ENCODE measurements at places on chromosomes 12 and 14.

DNA sequence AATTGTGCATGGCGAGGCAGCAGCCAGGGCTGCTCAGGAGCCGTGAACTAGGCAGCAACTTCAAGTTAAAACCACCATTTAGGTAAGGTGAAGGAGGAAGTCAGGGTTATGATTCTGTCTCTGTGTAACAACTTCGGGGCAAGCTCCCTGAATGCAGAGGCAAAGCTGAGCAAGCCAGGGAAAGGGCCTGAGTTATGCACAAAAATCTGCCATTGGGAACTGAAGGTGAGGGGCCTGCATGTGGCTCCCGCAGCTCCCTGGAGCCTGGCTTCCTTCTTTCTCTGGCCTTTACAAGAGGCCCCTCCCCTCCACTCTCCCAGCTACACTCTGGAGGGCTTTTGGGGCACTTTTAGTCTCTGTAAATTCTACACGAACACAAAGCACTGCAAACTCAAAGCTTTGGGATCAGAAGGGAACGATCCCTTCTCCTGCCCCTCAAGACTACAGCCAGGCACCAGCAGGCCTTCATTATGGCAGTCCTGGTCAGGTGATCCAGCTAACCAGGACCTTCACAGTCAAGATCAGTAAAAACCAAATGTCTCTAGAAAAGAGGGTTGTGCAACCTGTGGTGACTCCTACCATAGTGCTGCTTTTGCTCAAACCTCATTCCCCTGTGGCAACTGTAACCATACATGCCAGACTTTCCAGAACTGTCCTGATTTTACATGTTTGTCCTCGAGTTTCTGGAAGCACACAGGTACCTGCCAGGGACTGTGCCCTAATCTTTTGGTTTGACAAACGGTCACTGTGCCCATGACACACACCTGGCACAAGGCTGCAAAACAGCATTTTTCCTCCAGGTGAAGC is 67.2 kb upstream of the PTGR2 start:
- no peak for DNase-seq

- no peak for DNase-seq
Measured at GRCh38 chr12:71063087-71063486, 94.7 kb downstream of the TSPAN8 start.

- no peak for DNase-seq
Measured at GRCh38 chr12:57888409-57889157, 42.1 kb upstream of the CTDSP2 start.

GRCh38 chr12:113244047-113244460 is 22.8 kb downstream of the TPCN1 start:
- no peak for DNase-seq

DNA sequence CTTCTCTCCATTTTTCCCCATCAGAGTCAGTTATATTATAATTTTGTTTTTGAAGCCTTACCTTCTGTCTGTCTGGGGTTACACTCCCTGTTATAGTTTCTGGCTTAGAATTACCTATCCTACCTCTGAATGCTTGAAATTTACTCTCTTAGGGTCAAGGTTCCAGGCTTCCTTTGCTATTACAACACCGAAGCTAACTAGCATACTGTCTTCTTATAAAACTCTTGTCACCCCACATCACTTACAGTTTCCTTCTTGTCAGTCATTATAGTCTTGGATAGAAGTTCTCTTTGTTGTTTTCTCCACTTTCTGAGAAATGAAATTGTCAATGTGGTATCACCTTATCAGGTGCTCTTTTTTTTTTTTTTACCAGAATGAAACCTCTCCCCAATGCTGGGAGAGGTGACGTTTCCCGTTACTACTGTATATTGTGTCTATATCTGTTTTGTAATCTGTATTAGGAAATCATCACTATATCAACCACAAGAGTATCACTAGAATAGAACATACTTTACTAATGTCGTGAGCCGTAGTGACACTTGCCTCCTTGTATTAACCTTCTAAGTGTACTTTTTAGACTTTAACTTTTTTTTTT is 69.2 kb upstream of the PSMA6 start:
- no peak for DNase-seq

- DNase-seq = no peak
Measured at GRCh38 chr12:130813949-130814348, 25.1 kb downstream of the STX2 start.

GRCh38 chr14:47949006-47949405 is 273.6 kb upstream of the MDGA2 start:
- DNase-seq = no peak

GRCh38 chr12:15706010-15706676 is 83.0 kb downstream of the EPS8 start:
- no peak for DNase-seq

DNA sequence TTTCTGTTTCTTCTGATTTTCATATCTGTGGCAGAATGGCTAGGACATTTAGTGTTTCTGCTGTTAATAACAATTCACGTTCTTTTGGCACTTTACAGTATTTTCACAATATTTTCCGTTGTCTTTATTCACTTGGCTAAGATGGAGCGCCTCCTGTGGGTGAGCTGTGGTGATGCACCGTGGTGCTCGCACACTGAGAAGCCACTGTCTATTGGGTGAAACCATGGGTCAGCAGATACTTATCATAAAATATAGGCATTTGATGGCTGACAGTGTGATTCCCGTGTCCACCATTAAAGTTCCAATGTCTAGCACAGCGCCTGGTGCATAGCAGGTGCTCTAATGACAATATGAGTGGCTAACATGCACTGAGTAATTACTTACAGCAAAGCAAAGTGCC is 141.8 kb downstream of the VRK1 start:
- DNase-seq = no peak

DNA sequence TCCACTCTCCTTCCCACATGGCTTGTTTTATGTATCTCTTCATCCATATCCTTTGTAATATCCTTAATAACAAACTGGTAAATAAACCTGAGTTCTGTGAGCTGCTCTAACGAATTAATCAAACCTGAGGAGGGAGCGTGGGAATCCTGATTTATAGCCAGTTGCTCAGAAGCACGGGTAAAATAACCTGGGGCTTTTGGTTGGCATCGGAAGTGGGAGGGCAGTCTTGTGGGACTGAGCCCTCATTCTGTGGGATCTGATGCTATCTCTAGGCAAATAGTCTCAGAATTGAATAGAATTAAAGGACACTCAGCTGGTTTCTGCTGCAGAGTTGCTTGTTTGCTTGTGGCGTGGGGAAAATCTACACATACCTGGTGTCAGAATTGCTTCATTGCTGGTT is 17.5 kb upstream of the LDHB start:
- no peak for DNase-seq

DNA sequence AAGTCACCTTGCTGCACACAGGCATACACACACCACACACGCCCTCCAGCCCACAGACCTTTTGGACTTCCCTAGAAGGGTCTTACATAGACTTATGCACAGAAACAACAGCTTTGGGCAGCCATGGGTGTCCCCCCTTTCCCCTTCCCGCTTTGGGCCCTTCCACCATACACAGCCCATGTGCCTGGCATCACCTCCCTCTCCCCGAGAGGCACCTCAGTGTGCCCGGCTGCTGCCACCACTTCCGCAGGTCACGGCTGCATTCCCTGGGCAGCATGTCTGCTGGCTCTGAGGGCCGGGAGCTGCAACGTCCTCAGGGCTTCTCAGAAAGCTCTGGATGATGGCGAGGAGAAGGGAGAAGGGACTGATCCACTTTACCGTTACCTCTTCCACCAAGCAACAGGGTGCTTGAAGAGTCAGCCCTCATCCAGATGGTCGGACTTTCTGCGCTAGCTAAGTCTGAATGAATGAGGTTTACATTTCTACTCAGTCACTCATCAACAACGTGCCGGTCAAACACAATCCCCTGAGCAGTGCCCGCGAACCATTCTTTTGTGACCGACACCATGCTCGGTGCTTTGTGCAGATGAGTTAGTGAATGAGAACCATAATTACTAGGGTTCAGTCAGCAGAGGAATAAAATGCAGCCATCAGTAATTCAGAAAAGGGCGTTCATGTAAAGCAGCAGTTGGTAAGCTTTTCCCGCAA is 72.2 kb upstream of the BCL11B start:
- no peak for DNase-seq

GRCh38 chr12:40335991-40336390 is 111.2 kb downstream of the LRRK2 start:
- no peak for DNase-seq

DNA sequence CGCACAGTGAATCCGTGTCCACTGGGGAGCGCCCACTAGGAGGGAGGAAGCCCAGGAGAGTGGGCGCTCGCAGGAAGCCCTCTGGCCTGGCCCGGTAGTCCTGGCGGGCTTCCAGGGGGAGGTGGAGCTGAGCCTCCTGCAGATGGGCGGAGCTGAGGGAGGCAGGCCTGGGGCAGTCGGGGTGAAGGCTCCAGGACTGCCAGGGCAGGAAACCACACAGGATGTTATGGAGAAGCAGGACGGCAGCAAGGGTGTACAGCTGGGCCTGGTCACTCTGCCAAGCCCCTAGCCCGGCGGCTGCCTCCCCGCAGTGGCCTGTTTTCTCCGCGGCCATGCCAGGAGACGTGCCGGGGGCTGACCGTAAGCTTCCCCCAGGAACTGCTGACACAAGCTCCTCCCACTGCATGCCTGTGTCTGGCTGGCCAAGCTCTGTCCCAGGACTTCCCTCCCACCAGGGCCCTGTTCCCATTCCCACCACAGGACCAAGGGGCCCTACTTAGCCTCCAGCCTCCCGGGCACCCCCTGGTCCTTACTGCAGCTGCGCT is 143.4 kb upstream of the C14orf180 start:
- DNase-seq = no peak

DNA sequence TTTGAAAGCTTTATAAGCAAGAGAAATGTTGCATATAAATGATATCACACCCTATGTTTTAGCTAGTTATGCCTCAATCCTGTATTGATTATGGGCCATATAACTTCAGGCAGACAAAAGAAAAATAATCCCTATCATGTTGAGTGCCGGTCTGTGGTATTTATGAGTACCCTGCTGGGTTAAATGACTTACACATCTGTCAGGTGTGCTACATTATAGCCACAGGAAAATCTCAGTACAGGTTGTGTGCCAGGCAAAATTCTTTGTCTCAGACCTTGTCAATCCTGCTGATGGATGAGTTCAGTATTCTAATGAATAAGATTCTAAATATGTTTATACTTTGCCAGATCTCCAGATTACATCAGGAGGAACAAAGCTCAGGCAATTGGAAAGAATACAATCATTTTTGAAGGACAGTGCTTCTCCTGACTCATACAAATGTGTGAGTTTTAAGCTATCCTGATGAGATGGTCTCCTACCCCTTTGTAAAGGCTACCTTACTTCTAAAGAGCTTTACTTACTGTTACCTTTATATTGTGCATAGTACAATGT is 109.8 kb upstream of the FOXG1 start:
- no peak for DNase-seq

DNA sequence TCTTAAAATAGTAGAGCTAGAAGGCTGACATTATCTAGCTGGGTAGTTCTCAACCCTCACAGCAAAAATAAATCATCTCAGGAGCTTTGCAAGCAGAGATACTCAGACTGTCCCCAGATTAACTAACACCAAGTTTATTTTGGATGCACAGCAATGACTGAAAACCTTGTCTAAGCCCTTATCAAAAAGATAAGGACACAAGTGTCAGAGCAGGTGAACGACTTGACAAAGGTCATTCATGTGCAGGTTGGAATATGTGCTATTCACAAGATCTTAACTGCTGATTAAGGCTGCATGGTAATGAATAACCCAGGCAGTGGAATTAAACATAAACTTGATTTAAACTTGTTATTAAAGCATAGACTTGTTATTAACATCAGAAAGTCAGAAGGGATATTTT is 246.6 kb downstream of the BTG1 start:
- DNase-seq = no peak

GRCh38 chr14:34987180-34987579 is 4.4 kb downstream of the SRP54 start:
- DNase-seq = no peak

DNA sequence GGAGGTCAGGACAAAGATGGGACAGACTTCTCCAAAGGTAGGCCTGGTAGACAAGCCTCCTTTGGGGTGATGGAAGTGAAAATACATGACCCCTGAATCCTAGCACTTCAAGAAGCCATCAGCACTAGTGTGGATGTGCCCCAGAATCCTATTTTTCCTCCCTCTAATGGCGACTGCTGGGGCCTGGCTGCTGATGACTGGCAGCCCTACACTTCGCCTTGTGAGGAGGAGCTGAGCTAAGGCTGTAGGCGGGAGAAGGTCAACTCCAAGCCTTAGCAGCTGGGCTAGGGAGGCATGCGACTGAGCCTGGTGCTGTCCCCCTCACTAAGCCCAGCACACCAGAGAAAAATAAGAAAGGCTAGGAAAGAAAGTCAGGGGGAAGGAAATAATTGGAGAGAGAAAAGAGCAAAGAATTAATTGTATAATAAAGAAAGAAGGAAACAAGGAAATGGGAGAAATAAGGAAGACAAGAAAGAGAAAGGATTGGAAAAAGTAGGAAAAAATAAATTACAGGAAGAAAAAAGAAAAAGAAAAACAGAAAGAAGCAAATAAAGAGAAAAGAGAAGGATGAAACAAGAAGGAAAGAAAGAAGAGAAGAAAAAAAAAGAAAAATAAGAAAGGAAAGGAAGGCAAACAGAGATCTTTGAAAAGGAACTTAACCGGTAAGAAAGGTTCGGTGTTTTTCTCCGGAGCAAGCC is 4.7 kb upstream of the HOXC10 start:
- DNase-seq = no peak

DNA sequence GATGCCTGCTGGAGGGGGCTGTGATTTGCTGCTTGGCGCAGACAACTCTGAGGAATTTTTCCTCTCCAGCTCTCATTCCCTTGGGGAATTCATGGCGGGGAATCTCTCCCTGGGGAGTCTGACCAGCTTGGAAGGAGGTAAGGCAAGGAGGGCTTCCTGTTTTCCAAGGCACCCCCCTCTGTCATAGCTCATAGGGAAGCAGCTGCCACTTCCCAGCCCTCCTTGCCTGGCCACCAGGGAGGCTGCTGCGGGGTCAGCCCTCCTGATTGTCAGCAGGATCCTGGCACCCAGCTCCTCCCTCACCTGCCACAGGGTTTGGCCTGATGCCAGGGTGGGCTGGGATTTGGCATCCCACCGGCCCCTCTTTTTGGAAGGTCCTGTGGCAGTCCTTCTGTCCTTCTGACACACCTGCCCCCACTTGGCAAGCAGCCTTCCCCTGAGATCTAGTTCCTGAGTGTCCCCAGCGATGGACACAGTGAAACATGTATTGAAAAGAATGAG is 74.9 kb downstream of the TSPAN9 start:
- no peak for DNase-seq

- DNase-seq = no peak
Measured at GRCh38 chr12:99549651-99550050, 97.9 kb upstream of the GARIN6 start.

Measured in mesothelial cell of epicardium (in vitro differentiated cells).